CD4-positive, alpha-beta T cell treated with Interferon alpha-2 for 1 hour (primary cell): ENCODE measurements at places on chromosomes 4 and X.

DNA sequence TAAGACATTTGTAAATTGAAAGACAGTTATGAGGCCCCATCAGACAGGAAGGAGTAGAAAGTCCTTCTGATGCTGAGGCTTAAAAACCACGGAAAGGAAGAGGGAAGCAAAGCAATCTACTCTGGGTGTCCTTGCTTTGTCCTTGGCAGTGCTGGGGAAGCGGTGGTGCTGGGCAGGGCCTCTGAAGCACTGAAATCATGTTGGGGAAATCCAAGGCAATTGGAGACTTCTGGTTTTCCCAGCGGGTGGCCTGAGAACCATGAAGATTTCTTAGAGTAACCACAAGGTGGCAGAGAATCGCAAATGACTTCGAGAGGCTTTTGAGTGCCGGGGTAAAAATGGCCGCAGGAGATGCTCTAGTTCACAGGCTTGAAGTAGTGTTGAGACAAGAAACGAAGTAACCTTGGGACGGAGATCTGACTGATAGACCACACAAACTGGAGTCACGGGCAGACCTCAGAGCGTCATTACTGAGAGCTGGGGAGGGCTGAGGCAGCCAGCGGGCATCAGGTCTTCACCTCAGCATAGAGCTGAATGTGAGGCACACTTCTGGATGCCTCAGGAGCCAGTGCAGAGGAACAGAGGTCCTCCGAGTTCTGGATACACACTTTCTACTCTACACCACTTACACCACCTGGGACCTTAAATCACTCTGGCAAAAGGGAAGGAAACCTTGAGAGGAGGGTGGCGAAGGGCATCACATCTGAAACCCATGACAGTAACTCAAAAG, 130.7 kb upstream of the GPRIN3 start:
- peak; percentile 70 for DNase-seq

DNA sequence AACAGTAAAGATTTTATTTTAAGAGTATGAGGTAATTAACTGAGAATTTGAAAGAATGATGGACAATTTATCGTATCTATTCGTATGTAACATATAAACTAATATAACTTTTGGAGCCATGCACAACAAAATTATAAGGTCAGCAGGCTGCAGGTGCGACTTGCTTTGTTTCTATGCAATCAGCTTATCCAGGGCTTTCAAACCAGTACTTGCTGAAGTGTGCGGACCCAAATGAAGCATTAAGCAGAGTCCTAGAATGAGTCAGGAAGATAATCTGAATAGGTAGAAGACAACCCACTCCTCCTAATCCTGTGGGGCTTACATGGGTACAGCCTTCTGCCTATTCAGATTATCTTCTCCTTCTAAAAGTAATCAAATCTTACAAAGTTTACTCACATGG, 2.1 kb downstream of the NSD2 start:
- no peak for DNase-seq

DNA sequence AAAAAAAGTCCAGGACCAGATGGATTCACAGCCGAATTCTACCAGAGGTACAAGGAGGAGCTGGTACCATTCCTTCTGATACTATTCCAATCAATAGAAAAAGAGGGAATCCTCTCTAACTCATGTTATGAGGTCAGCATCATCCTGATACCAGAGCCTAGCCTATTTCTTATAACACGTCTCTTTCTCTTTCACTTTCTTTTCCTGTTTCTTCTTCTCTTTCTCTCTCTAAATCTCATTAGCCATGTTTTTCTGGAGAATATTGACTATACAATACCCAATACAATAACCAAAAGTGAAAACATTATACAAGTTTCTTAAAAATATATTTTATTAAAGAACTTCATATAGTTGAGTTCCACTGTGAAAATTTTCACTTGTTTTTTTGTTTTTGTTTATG, 1154.9 kb upstream of the PCDH7 start:
- DNase-seq = no peak

- no peak for DNase-seq
These were observed 10.2 kb upstream of the KIAA0232 start for GRCh38 chr4:6772223-6772928.

- peak; percentile 75 for DNase-seq
These were observed 30.5 kb upstream of the TCEAL4 start for GRCh38 chrX:103554687-103555424.

GRCh38 chrX:153776120-153776599, 4.7 kb upstream of the SRPK3 start:
- DNase-seq = no peak

- no peak for DNase-seq
These were observed 184.0 kb upstream of the ZFP42 start for GRCh38 chr4:187811591-187811990.

GRCh38 chr4:8200302-8200975, 1.3 kb downstream of the SH3TC1 start:
- DNase-seq = peak; percentile 50

GRCh38 chr4:15479089-15479912, 9.6 kb downstream of the CC2D2A start:
- no peak for DNase-seq

GRCh38 chr4:123235431-123235830, 161.2 kb upstream of the SPRY1 start:
- DNase-seq = no peak

DNA sequence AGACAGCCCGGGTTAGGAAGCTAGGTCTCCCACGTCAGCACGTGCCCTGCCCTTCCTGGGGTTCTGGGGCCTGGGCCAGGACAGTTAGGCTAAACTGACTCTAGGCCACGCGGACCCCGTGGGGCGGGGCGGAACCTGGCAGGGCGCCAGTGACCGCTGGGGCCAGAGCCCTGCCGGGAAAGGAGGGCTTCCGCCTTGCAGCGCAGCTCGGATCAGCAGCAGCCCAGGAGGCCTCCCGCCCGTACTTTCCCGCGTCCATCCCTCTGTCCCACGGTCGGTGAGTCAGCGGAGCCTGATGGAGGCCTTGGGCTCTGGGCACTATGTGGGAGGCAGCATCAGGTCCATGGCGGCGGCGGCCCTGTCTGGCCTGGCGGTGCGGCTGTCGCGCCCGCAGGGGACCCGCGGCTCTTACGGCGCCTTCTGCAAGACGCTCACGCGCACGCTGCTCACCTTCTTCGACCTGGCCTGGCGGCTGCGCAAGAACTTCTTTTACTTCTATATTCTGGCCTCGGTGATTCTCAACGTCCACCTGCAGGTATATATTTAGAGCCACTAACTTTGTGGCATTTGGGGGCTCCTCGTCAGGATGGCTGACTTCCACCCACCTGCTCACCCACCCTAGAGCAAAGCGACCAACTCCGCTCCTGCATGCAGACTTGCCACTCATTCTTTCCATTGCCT, at the start of gene SMIM10:
SMIM10 (plus strand) TSS at position 191 of the 681 bp plus-strand sequence; CDS start at position 296, 105 bp downstream.
- peak; percentile 30 for DNase-seq

GRCh38 chr4:129064717-129065116, 28.6 kb downstream of the SCLT1 start:
- DNase-seq = no peak

DNA sequence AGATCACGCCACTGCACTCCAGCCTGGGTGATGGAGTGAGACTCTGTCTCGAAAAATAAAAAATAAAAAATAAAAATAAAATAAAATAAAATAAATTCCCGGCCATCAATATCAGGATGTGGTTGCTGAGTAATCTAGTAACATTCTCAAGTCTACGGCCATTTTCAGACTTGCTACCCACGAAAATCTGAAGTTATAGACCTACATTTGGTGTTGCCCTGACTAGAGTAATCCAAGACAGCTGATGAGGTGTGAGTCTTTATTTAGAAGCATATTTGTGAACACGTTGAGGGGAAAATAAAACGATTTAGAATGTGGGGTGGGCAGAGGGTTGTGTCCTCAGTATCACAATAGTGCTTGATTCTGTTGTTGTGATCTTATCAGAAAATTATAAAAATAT, 130.2 kb upstream of the MID1 start:
- DNase-seq = no peak

GRCh38 chrX:19649226-19649995, 134.1 kb upstream of the MAP3K15 start:
- no peak for DNase-seq

GRCh38 chr4:186472948-186473347, 82.4 kb downstream of the MTNR1A start:
- DNase-seq = no peak

DNA sequence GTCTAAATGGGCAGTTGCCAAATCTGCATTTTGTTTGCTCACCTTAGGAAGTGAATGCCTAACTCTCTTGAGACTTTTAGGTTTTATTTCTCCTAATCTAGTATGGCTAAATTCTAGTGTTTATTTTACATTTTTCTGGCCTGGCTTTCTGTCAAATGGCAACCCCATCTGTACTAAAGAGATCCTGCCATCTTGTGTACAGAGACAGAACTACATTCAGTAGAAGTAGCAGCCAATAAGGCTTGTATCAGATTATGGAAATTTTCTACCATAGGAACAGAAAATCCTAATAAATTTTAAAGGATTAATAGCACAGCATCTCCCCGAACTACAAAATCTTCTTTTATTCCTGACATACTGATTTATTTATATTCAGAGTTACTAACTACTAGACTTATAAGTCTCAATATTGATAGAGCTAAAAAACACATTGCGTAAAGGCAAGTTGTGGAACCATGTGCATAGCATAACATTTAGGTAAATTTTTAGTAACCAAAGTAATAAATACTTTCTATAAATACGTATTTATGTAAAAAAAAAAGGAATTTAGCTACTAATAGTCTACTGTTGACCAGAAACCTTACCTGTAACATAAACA, 45.5 kb downstream of the TMEM144 start:
- DNase-seq = peak; percentile 14

GRCh38 chr4:118270492-118270891, 82.3 kb downstream of the PRSS12 start:
- DNase-seq = no peak

DNA sequence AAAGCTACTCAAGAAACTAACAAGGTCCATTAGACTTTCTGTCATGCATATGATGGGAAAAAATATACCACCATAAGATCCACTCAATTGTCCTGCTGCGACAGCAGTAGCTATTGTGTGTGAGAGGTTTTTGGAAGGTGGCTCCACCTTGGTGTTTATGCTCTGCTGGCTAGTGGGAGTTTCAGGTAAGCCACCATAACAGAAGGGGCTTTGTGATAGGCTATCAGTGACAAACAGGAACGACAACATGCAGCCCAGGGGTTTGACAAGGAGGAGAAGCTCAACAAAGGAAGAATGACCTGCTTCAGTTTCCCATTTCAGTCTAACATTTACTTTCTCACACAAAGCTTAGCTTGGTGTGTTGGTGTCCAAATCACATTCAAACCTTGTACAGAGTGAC, 182.6 kb downstream of the ATOH1 start:
- no peak for DNase-seq

- DNase-seq = no peak
These were observed 12.1 kb upstream of the RUFY3 start for GRCh38 chr4:70709611-70710205.

GRCh38 chr4:147479786-147480185, 1.1 kb upstream of the EDNRA start:
- no peak for DNase-seq

- DNase-seq = no peak
These were observed 45.8 kb upstream of the FBXW7 start for GRCh38 chr4:152581536-152582160.

DNA sequence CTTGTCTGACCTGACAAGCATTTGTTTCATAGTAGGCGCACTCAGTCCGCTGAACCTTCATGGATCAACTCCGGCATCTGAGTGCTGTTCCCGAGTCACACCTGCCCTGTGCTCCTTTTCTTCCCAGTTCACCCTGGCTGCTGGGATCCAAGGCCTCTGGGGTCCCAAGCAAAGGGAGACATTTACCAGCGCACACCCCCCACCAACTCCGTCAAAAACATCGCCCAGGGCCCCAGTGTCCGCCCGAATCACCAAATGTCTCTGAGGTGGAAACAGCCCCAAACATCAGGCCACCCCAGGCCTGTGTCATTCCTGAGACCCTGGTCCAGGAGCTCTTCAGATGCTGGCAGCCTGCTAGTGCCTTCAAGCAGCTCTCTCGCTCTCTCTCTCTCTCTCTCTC, 5.1 kb downstream of the BLOC1S4 start:
- no peak for DNase-seq

- DNase-seq = no peak
These were observed 35.7 kb downstream of the DDX53 start for GRCh38 chrX:23035493-23035892.

DNA sequence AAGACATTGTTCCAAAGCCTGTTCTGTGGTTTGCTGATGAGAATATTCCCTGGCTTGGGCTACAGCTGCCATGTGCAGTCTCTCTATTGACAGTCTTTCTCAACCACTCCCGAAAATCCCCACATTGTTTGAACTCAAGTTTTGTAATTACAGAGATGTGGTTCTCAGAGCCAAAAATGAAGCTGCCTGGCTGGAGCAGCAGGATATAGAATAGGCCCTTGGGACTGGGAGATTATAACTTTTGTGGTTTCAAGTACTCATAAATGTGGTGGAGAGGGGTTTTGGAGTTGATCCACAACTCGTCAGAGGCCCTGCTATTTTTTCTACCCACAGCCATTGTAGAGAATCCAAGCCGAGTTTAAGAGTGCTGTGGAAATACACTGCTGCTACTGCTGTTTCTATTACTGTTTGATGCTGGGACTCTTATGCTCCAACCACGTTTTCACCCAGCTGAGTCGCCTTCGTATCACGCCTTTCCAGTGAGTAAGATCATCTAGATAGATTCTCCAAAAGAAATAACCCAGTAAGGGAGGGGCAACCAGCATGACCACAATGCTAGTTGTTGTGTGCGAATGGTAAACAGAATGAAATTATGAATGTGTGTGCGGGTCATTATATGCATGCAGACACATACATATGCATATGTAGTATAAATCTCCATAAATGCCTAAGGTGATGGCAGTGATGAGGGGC, 57.1 kb upstream of the ATXN3L start:
- DNase-seq = no peak

DNA sequence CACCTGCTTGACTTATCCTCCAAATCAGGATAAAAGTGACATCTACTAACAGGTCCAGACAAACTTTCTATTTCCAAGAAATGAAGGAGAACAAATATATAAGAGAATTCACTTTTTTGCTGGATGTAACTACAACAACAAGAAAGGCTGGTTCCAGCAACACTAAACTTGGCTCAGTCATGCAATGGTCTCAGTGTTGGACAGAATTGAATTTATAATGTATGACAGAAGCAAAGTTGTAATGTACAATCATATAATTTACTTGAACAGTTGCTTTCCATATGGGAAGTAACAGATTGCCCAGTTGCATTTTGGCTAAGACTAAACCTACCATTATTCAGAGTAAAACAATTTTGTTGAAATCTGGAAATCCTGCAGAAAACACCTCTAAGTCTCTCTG, 183.3 kb upstream of the INTU start:
- no peak for DNase-seq

DNA sequence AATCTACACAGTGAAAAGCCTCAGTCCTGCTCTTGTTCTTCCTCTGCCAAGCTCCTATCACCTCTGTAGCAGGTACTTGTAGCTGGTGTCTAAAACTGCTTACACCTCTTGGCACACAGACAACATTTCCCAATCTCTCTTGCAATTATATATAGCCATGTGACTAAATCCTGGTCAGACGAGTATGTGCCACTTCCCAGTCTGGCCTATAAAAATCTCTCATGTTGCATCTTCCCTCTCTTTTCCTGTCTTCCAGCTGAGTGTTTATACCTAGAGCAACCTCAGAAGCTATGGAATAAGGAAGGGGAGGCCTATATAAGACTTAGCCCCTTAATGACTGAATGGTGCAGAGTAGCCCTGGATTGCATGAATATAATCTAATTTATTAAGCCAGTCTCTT, 105.8 kb downstream of the RNF150 start:
- no peak for DNase-seq
